ENCODE measurements at places on chromosomes 3 and 15.

- no peak for DNase-seq
Observed at GRCh38 chr3:72135636-72136035, 350.7 kb upstream of the PROK2 start.

GRCh38 chr3:64203969-64204908 is 21.0 kb downstream of the PRICKLE2 start:
- DNase-seq = no peak

- no peak for DNase-seq
Observed at GRCh38 chr3:123445702-123446101, 3.2 kb downstream of the ADCY5 start.

GRCh38 chr3:18652781-18653180 is 227.6 kb upstream of the SATB1 start:
- no peak for DNase-seq
